ENCODE measurements at places on chromosomes 6 and 20. TPM values are rescaled to one million over a fixed set of nuclear protein-coding genes. Genes with fewer than 3 reads are reported as not detected.

GRCh38 chr6:127206531-127207095 lies 60.1 kb upstream of the RNF146 start:
- DNase-seq: no peak

GRCh38 chr6:157370755-157371154 lies 10.2 kb upstream of the ZDHHC14 start:
- no peak for DNase-seq

- DNase-seq: no peak
Observed at GRCh38 chr6:7203939-7204338, 96.2 kb downstream of the RREB1 start.

DNA sequence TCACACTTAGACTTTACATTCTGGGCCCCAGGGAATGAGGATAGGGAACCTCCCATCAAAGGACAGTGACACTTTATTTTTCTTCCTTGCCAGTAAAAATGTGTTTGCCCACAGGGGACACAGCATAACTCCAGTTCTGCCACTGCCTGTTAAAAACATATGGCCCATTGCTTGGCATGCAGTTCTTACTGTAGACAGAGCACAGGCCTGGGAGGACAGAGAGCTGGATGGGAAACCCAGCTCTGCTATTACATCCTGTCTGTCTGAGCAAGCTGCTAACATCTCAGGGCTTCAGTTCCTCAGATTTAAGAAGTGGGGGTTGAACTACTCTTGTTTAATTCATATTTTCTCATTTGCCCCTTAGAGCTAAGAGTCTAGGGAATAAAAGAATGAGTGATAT lies 120.2 kb downstream of the AKAP7 start:
- DNase-seq: no peak

- DNase-seq: peak; percentile 89
Observed at GRCh38 chr6:26532699-26533531, 5.3 kb upstream of the HMGN4 start.

The KCNK16 gene
- not detected for total RNA-seq

GRCh38 chr20:22861990-22862389 lies 173.1 kb upstream of the SSTR4 start:
- DNase-seq: peak; percentile 79

The EPHA7 gene
- 12.3 TPM for total RNA-seq

DNA sequence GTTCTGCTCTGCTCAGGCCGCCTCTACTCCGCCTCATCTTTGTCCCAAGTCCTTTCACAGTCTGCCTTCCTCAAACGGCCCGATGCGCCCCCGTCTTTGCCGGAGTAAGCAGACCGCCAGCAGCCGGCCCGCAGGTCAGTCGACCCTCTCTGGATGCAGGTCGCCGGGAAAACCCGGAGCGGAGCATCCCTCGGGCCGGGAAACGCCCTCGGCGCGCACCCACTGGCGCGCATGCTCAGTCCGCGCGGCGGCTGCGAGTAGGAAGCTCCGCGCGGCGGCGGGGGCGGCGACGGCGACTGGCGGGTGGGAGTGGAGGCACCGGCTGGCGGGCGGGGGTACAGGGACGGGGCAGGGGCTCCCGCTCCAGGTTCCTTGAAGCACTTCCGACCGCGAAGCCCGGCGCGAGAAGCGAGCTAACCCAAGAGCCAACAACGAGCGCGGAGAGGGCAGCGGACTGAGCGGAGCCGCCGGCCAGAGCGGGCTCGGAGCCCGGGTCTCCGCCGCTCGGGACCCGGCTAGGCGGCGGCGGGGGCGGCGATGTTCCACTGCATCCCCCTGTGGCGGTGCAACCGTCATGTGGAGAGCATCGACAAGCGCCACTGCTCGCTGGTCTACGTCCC lies at the start of gene LRRC1:
Gene LRRC1 (plus strand): TSS at position 286 of the 620 bp plus-strand sequence. CDS start 252 bp downstream, at position 538.
- DNase-seq: peak; percentile 94

- DNase-seq: peak; percentile 1
Observed at GRCh38 chr6:44224965-44225305, 1.5 kb downstream of the SLC29A1 start.

DNA sequence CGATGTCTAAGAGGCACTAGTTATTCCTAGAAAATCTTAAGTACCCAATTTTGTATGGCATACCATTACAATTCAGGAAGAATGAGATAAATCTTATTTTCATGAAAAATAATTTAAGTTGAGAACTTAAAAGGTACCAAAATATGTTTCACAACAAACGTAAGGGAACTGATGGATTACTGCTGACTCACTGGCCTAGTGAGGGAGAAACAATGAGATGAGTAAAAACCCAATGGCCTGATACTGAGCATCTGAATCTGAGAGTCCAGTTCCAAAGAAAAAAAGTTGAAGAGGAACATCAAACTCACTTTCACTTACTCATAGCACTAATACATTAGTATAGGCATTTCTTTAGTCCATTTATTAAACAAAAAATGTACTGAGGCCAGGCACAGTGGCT lies 56.0 kb downstream of the MDN1 start:
- DNase-seq: no peak

- no peak for DNase-seq
Observed at GRCh38 chr20:19713822-19714578, 44.1 kb upstream of the RIN2 start.

- DNase-seq: no peak
Observed at GRCh38 chr6:140001821-140002341, 627.4 kb upstream of the CITED2 start.

GRCh38 chr20:34200023-34200422 lies 41.2 kb upstream of the ASIP start:
- no peak for DNase-seq

DNA sequence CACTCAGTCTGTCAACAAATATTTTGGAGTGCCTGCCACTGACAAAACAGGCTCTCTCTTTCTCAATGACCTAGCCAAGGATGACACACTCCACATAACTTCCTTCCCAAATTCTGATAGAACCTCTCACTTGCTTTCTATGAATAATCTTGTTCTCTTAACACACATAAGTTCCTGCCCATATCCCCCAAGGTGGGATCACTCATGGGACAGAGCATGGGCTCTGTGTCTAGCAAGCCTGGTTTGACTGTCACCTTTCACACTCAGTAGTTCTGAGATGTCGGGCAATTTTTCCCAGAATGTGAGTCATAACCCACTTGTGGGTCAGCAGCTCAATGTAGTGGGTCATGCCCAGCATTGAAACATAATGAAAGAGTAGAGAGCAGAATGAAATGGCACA lies 78.1 kb downstream of the LRFN2 start:
- no peak for DNase-seq

DNA sequence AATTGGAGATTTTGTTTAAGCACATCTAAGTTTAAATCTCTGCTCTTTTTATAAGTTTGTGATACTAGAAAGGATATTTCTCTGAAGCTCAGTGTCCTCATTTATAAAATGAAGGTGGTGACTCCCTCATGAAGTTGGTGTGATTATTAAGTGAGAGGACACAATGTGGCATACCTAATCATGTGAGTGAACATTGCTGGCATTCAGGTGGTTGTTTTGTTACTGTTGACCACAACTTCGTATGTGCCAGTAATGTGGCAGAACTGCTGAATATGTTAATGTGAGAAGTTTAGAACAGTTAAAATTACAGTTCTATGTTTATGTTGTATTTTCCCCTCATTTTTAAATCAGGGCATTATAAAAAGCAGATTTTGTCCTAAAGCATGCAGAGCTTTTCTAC lies 127.2 kb downstream of the STXBP5 start:
- no peak for DNase-seq

DNA sequence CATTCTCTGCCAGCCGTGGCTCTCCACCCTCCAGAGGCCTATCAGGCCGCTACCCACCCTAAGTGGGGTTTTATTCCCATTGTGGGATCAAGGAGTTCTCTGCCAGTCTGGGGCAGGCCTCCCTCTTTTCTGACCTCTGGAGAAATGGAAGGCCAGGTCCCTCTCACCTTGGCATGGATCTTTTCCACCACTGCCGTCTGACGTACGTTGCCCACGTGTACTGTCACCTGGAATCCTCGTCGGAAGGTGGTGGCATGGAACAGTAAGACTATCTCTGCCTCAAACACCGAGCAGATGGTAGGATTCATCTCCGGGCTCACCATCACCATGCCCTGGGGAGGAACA lies 7.3 kb downstream of the GTPBP2 start:
- DNase-seq: no peak

The EEF1A2 gene
- total RNA-seq: 936 TPM

The LHFPL5 gene
- not detected for total RNA-seq

DNA sequence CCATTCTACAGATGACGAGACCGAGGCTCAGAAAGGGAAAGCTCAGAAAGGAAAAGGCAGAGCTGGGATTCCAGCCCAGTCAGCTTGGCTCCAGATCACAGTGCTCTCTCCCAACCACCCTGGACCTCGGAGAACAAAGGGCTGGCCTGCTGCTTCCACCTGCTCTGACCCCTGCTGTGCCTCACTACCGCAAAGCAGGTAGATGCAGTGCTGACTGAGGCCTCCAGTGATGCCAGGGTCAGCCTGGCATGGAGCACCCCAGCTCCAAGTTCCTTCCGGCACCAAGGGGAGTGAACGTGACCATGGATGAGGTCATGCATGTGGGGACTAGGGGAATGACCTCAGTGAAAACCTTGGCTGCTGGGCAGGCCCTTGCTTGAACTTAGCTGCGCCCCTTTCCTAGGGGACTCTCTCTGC lies 20.7 kb upstream of the TLDC2 start:
- DNase-seq: no peak

DNA sequence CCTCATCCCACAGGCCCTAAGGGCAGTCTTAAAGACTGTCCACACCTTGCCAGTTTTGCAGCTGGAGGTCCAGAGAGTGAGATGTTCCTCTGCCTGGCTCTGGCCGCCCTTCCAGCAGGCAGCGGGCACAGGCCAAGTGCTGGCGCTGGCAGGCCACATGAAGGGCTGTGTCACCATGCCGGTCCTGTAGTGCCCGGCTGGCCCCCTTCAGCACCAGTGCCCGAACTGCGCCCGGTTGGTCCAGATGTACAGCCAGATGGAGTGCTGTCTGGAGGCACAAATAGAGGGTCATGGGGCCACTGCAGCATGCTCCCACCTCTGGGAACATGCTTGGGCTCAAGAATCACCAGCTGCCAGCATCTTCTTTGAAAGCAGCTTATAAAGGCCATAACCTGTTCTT lies 3.8 kb downstream of the NFKBIE start:
- no peak for DNase-seq

The OPN5 gene
- total RNA-seq: not detected

DNA sequence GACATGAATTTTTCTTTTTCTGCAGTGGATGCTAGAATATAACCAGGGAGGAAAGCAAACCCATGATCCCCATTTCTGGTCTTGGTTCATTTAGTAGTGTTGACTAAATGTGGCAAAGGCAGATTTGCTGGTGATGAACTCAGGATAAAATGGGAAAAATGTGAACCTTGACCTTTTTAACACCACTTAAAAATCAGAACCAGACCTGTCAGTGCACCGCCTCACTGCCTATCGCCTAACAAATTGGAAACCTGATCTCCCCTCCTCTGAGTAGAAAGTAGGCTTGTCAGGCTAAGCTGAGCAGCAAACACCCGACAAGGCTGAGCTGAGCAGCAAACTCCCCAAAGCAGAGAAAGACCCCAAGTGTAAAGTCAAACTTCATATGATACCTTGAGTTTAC lies 254.8 kb downstream of the FOXC1 start:
- DNase-seq: no peak

GRCh38 chr20:9149796-9150195 lies 80.9 kb downstream of the PLCB4 start:
- DNase-seq: no peak

The TGM3 gene
- total RNA-seq: not detected

The GPSM3 gene
- 7.5 TPM for total RNA-seq

DNA sequence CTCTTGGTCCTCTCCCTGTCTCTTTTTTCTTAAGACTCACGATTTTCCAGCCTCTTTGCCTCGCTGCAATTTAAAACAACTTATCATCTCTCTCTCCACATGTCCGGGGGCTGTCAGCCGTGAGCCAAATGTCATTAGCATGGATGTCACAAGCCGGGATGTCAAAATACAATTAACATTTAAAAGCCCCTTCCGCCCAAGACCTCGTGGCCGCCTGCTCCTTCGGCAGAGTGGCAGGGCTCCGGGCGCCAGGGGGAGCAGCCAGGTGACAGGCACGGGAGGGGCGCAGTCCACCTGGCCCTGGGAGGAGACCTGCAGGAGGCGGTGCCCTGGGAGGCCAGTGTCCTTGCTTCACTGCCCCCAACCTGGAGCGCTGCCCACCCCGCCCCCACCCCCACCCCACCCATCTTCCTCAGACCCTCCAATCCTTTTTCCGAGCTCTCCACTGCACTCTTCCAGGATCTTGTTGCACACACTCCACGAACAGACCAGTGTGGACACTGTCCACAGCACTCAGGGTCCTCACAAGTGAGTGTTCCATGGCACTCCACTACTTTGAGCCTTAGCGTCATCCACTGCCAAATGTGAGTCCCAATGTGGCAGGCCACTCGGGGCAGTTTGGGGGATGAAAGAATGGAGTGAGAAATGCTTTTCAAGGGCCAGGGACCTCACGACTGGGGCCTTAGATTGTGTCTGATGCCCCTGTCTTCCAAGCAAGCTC lies 5.6 kb upstream of the GRM4 start:
- no peak for DNase-seq

DNA sequence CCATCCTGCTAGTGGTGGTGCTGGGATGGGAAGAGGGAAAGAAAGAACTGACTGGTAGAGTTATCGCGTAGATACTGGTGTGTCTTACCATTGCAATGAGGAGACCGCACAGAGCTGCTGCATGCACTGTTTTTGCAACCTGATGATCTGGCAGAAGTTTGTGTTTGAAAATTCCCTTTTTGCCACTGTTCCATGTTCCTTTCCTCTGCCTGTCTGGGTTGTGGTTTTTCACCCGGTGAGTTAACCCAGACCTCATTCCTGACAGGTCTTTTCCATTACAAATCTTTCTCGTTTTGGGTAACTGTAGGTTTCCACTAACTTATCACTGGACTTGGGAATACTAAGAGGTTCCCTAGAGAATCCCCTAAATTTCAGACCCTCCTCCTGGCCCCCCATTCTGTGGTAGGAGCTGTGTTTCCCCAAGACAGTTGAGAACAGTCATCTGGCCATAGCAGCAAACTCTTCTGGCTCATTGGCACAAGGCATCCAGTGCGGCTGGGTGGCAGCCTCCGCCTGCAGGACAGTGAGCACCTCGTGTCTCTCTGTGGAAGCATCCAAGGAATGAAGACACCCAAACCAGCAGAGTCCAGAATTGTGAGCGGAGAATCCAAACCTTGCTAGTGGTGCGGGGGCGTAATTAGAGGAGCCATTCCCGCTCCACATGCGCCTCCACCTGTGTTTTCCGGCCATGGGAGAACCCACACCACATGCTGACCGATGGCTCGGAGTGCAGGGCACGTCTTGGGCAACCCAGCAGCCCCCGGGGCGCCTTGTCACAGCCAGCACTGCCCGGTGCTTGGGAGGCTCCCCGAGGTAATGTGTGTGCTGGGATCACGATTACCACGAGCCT lies 32.8 kb downstream of the ERMARD start:
- DNase-seq: no peak

The SNAP91 gene
- total RNA-seq: 0.89 TPM

- no peak for DNase-seq
Observed at GRCh38 chr6:129317931-129318820, 391.8 kb downstream of the ARHGAP18 start.

The SLC13A3 gene
- total RNA-seq: 0.35 TPM

The POU5F1 gene
- total RNA-seq: 1.2 TPM
